ENCODE measurements at places on chromosomes 5 and 9.

GRCh38 chr5:163649514-163649913 is 144.1 kb downstream of the MAT2B start:
- DNase-seq = no peak

GRCh38 chr9:69637817-69638200 is 34.4 kb downstream of the APBA1 start:
- no peak for DNase-seq

GRCh38 chr5:177509381-177509951 is at the start of gene DOK3:
Gene DOK3, minus strand, starts transcription at chr5:177509826. Its CDS starts 286 bp downstream, at chr5:177509540.
- DNase-seq = no peak

DNA sequence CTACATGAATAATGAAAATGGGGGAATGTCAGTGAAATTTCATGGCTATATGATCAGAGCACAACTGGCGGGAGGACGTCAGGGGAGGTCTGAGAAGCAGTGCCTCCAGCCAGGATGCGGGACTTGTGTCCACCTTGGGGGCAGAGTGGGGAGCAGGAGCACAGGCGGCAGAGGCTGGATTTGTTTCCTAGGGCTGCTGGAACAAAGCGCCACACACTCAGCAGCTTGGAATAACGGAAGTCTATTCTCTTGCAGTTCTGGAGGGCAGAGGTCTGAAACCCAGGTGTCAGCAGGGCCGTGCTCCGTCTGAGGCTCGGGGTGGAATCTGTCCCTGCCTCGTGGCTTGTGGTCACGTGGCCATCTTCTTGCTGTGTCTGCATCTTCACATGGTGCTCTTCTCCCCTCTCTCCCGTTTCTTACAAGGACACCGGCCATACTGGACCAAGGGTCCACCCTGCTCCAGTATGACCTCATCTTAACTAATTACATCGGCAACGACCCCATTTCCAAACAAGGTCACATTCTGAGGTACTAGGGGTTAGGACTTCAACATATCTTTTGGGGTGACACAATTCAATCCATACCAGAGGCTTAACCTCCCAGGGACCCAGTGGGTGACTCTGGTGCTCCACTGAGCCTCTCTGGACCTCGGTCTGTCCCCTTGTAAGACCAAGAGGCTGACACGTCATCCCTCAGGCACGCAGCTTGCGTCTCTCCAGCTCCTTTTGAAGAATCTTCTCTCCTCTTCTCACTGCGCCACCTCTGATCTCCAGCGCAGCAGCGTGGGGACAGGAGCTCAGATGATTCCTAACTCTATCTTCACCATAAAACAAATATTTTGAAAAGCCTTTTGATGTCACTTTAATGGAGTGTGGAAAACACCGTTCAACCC is 202.5 kb downstream of the CDK5RAP2 start:
- DNase-seq = no peak

DNA sequence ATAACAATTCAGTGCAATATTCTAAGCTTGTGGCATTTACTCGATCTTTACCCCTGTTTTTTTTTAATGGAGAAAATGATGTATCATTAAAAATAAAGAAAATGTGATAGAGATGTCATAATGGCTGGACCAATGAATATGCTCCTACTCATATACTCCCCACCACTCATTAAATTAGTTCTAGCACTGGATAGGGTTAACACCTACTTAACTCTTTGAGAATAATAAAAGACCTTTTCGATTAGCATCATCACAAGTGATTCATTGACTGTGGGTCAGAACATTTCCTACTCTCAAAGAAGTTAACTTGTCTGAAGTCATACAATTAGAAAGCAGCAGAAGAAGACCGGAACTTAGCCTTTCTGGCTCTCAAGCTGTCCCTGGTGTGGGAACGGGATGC is 31.6 kb upstream of the RANBP6 start:
- no peak for DNase-seq
